ENCODE measurements at places on chromosomes 4 and X.

- DNase-seq: no peak
Measured at GRCh38 chr4:148077581-148077980, 345.7 kb downstream of the ARHGAP10 start.

DNA sequence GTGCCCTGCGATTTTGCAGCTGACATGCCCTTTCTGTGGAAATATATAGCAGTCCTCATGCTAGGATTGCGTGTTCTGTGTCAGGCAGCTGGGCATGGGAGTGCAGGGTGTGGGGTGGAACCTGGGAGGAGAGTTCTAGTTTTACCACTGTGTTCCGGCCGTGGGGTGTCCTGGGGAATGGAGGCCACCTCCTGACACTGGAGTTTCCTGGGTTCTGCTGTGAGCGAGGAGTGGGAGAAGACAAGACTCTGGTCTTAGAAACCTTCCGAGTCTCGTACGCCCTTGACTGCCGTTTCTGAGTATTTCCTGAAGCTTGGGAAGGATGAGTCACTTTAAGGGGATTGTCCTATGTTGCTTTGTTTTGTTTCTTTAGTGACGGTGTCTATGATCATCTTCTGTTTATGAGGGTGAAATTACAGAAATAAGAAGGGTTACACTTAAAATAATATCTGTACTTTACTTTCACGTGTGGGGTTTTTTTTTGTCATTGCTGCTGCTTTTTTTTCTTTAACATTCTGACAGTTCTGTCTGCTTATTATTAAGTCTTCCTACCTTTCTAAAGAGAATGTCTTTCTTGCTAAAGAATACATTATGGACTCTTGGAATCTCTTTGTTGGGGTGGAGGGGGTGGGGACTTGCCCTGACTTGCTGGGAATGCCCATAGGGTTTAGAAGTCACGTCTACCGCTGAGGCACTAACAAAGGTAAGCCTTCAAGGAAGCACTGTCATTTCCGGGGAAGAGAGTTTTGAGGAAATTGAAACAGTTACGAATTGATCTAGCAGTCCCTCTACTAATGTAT, 19.1 kb downstream of the CD99 start:
- no peak for DNase-seq

DNA sequence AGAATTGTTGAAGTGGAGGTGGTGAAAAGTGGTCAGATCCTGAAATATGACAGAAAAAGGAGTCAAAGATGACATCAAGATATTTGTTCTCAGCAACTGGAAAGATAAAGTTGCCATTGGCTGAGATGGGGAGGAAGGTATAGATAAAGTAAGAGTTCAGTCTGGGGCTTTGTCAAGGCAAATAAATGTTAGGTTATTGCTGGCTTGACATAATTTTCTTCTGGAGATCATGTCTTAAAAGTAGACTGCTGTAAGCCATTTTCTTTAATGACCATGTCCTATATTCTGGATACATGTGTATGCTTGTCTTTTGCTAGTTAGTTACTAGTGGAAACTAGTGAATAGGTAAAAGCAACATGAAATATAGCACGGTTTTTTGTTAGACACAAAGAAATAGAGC, 5.6 kb downstream of the USP53 start:
- DNase-seq: no peak

DNA sequence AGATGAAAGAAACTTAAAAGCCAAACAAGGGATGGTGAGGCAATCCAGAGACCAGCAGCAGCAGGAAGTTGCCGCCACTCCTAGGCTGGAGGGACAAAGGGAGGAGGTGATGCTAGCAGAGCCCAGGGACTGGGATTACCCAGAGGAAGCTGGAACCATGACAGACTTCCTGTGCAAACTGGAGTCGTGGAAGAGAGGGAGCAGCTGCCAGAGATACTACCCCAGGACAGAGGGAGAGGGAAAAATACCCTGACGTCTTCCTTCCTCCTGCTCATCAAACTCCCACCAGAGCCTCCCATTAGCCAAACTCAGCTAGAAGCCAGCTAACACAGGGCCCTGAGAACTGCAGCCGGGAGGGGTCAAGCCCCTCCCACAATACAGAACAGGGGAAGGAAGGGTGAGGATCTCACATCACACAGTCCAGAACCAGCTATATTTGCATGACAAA, 101.2 kb upstream of the KLF3 start:
- DNase-seq: peak; percentile 5

DNA sequence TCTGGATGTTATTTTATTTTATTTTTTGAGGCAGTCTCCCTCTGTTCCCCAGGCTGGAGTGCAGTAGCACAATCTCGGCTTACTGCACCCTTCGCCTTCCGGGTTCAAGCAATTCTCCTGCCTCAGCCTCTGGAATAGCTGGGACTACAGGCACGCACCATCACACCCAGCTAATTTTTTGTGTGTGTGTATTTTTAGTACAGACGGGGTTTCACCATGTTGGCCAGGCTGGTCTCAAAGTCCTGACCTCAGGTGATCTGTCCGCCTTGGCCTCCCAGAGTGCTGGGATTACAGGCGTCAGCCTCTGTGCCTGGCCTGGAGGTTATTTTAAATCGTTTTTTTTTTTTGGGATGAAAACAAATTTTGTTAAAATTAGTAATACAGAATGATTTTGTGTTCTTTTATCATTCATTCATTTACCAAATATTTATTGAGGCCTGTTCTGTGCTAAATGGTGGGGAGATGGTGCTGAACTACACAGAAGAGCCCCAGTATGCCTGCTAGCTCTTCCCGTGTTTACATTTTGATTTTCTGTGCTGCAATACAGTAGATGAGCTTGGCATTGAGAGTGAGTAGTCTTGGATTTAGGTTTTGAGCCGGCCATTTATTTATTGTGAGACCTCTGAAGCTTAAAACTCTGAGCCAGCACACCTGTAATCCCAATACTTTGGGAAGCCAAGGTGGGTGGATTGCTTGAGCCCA, 22.7 kb downstream of the ADD1 start:
- no peak for DNase-seq

- DNase-seq: no peak
Measured at GRCh38 chr4:113969709-113970334, 9.6 kb downstream of the ARSJ start.

GRCh38 chr4:113159942-113160545, 110.6 kb downstream of the ANK2 start:
- DNase-seq: no peak

GRCh38 chr4:146255874-146256273, 41.5 kb downstream of the REELD1 start:
- no peak for DNase-seq

GRCh38 chr4:40874331-40874730, 124.6 kb downstream of the NSUN7 start:
- DNase-seq: no peak

DNA sequence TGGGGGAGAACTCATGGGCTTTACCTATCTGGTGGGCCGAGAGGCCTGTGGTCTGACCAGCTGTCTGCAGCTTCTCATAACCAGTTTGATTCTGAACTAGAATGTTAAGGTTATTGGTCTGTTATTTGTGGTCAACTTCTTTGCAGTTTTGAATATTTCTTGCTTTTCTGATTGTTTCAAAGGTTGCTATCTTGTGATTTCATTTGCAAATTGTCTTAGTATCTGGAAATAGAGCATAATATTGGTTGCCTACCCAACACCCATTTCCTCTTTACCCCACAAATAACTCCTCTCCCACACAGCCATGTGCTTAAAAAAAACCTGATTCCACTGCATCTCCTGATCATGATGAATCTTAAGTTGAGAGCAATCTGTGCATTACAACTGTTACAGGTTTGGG, 39.1 kb upstream of the BMP2K start:
- DNase-seq: peak; percentile 2

- DNase-seq: no peak
Measured at GRCh38 chrX:30938295-30938694, 49.2 kb upstream of the TAB3 start.

- no peak for DNase-seq
Measured at GRCh38 chrX:132009350-132009749, 13.8 kb upstream of the STK26 start.

DNA sequence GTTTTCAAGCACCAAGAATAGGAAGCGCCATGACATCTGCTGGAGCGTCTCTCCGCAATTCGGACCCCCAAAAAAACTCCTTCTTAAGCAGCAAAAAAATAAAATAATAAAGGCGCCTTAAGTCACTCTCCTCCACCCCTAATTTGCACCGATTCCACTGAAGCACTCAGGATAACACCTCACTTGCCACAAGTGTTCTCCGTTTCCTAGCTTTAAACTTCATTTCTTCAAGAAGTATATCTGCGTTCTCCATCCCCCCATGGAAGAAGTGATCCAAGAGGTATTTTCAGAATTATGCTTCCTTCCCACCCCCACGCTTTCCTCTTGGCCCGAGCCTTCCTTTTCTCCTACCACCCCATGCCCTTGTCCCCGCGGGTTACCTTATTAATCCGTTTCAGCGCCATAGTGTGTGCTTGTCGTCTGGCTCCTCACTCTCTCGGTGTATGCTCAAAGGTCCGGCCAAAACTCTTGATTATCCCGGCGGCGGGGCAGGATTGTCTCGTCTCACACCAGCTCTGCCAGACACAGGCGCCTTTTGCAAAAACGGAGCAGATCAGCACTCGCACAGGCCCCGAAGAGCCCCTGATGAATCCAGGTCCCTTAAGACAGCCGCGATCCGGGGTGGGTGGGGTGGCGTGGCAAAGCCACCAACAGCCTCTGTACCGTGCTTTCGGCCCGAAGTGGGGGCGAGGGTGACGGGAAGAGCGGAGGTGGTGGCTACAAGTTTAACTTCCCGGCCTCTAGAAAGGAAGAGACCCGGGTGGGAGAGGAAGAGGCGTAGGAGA, 1.1 kb downstream of the UBE2D3 start:
- DNase-seq: no peak

DNA sequence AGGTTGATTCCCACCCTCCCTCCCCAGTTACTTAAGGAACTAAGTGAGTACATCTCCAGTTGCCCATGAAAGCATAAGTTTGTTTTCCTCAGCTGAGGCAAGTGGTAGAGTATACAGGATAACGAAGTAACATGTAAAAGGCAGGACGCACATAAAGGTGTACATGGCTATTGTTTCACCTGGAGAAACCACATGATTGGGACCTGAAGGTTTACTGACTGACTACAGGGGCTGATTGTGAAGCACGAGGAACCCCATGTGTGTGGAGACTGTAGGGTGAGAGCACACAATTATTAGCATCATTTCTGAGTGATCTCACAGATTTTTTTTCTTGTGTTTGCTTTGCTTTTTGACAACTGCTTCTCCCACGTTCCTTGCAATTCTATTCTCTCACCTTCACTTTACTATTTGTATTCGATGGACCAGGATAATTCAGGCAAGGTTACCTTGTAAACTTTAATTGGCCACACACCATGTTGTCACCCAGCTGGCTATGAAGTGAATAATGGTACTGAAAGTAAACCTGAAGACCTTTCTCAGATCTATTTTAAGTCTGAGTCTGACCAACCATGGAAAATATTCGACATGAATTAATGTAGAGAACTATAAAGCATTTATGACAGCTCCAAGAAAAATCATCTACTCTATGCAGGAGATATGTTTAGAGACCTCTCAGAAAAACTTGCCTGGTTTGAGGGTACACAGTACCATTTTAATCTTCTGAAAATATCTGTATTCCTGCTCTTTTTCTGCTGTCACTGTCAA, 102.5 kb upstream of the MYOZ2 start:
- no peak for DNase-seq

DNA sequence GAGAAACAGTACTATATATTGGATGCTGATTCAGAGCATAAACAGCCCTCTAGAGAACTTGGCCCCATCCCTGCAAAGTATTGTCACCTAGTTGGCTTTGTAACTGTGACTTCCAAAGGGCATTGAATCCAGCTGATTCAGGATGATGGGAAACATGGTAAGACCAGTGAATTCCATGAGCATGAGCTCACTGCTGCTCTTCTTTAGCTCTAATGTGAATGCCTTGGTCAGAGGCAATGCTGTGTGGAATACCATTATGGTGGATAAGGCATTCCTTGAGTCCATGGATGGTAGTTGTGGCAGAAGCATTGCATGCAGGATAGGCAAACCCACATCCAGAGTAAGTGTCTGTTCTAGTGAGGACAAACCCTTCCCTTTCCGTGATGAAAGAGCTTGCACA, 365.6 kb upstream of the EDA2R start:
- no peak for DNase-seq

- DNase-seq: no peak
Measured at GRCh38 chr4:119093042-119093827, 42.4 kb upstream of the MYOZ2 start.

DNA sequence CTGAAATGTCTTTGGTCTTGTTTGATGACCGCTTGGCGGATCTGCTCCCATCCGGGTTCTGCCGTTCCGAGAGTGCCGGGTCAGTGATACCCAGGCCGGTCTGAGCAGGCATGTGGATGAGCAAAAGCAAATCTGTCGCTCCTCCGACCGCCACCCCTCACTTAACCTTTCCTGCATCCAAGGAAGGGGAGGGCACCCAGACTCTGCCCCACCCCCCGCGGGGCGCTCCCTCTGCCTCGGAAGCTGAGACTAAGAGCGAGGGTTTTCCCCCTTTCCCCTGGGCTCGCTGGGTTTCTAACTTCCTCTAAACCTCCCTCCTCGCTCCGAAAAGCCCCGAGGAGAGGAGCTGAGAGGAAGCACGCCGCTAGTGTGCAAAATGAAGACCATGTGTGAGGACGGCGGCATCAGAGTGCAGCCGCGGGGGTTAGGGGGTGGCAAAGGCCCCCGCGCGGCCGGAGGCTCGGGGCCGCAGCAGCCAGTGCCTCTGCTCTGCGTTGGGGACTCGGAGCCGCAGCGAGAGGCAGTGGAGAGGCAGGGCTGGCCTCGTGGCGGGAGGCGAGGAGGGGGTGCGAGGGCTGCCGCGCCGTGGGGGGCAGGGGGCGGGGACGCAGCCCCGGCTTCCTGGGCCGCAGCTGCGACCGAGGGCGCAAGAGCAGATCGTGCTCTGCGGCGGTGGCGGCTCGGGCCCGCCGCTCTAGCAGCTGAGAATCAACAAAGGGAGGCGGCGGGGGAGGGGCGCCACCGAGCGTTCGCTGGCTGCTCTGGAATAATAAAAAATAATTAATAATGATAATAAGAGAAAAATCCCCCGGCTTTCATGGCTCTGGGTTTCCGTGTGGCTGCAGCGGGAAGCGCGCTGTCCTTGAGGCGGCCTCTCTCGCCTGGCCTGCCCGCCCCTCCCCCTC, 55.8 kb upstream of the BCOR start:
- peak; percentile 66 for DNase-seq

DNA sequence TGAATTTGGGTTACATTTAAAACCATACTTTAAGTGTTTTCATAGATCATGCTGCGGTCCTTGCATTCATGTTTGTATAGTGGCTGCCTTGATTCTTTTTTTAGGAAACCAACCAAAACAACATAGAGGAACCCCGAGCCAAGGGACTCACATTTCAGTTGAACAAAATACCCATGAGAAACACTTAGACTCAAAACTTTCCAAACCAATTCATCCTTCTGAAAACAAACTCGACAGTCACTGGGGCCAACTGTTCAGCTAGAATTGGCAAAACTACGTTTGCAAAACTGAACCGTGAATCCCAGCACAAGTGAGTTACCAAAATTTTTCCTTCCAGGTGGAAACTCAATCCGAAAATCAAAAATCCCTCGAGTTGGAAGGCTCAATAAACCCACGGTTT, 1.4 kb downstream of the ADGRA3 start:
- DNase-seq: no peak

DNA sequence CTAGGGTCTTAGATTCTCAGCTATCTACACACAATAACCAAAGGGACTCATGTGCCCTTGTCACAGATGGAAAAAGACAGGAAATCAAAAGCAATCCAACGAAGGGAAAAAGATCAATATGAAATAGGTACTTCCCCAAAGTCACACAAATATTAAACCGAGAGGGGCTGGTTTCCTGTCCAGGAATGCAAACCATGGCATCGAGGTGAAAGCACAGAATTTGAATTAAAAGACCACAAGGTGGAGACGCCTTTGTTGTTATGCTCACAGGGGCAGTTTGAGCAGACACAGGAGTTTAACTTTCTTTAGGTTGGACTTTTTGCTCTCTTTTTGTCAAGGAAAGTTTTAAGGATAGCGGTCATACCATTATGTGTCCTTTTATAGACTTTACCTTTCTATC, 14.3 kb downstream of the H2BW1 start:
- DNase-seq: no peak
